ENCODE measurements at places on chromosomes 5 and 9.

DNA sequence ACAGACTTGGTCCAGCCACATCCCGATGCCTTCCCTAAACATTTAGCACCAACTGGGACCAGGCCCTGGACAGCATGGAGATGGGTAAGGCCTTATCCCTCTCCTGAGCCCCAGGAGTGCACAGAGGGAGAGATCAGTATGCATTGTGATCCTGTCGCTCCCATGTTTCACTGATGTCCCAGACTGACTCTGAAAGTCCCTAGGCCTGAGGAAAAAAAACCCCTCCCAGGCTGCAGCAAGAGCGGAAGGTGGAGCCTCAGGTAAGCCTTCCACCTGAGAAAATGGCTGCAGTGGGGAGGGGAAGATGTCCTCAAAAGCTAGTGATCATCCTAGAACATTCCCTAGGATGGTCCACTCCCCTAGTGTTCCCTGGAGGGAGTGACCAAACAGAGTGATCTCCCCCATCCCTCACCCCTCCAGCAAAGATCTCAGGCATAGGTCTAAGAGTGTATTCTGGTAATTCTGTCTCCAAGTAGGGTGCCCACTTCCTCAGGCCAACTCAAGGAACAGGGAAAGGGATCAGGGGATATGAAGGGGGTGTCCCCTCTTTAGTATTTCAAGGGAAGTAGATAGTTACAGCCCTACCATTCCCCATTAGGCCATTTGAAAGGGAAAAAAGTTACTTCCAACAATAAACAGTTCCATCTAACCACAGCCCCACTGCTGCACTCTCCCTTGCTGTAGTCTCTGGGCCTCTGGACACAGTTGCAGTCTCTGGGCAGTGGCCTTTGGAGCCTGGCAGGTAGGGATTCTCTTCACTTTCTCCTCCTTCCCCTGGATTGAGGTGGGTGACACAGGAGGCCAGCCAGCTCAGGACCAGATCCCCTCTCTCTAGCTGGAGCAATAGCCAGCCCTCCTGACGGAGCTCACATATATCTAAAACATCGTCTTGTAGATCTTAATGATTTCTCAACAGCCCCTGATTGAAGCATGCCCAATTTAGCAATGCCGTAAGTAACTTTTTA, 6.8 kb upstream of the CXXC5 start:
- no peak for DNase-seq

DNA sequence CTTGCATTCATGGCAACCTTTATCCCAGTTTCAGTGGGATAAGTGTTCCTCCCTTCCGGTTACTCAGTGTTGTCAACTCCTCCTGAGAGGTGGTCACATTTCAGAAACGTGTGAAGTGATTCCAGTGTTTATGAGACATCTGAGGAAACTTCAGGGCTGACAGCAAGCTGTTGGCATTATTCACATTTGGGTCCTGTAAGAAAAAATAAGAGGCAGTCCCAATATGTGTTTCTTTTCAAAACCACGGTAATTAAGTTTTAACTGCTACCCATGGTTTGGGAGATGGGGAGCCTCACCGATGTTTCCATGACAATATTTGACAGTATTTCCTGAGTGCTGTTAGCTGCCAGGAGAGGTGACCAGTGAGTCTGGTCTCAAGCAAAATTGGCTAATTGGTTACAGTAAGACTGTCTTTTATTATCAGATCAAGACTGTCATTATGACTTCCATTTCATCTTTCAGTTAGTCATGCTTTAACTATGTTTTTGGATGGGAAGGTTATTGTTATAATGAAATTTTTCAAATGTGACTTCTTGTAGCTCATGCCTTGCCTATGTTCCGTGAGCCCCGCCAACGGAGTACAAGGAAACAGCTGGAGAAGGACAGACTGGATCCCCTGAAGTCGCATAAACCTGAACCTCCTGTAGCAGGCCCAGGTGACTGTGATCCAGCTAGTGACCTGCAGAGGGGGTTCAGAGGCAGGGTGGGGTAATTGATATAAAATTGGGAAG, 115.3 kb downstream of the GDNF start:
- no peak for DNase-seq

- DNase-seq = no peak
Observed at GRCh38 chr5:38483805-38484398, 72.5 kb downstream of the LIFR start.

GRCh38 chr9:120859361-120859760, 16.6 kb upstream of the PSMD5 start:
- DNase-seq = no peak

- no peak for DNase-seq
Observed at GRCh38 chr5:156254196-156254595, 72.8 kb upstream of the SGCD start.

GRCh38 chr5:15650266-15650665, 150.3 kb downstream of the FBXL7 start:
- DNase-seq = no peak

GRCh38 chr5:42919600-42919999, 107.9 kb upstream of the SELENOP start:
- no peak for DNase-seq

GRCh38 chr5:177447611-177448243, 1.1 kb downstream of the PRR7 start:
- DNase-seq = no peak

DNA sequence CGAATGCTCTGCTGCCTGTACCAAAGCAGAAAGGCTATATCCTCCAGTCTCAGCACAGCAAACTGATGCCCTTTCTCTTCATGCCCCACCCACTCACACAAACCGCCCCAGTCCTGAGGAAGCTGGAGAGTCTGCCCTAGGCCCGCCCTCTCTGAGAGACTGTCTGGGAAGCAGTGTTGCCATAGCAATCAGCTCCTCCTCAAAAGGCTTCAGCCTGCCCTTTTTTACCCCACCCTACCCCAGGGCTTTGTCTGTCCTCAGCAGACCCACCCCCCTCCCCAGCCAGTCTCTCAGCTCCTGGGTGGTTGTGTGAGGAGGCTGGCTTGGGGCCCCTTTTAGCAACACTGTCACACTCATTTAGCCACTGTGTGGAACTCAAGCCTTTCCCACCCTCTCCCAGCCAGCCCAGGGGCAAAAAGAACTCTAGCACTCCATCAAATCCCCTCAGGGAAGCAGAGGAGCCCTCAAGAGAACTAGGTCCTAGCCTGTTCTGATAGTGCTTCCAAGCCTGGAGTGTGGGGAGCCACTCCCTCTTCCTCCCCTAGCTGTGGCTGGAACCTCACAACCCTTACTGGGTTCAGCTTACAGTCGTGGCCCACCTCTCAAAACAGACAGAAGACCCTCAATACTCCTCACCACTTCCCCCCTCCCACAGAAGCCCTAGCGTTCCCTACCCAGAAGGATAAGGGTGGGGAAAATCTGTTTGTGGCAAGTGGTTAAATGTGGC, 1.4 kb downstream of the ATOSB start:
- DNase-seq = peak; percentile 29

Data from activated gamma-delta T cell treated with anti-CD3 and anti-CD28 coated beads, Interleukin-2, amount 50 U/mL, for 16 hours (primary cell).